ENCODE measurements at places on chromosomes 16 and 17.

DNA sequence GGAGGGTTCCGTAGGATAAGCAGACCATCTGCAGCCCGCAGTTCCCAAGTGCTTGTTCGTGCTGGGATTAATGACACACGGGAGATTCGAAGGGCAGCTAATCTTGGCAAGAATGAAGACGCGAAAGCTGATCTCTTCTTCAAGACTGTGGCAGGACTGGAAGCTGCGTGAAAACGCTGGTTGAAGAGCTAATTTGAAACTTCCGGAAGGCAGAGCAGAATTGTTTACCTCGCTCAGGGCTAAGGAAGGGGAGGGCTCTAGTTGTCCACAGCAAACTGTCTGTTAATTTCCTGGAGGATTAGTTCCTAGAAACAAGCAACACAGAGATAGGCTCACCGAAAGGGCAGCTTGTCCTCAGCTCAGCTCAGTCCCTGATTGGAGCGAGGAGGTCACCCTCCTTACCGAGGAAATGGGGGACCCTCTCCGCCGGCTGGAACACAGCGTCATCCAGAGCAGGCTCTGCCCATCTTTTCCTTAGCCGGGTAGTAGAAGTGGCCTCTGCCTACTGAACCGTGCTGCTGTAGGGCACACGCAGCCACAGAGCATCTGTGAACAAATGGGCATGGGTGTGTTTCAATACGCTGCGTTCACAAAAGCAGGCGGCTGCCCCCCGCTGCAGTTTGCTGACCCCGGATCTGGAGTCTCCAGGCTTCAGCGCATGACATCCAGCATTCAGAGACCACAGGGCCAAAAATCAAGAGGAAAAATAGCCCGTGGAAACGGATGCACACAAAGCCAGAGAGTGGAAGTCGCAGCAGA is 16.7 kb upstream of the BAIAP2 start:
- peak; percentile 55 for DNase-seq
- H3K27me3 ChIP-seq: no peaks in the 10 kb centered on the region
- H3K36me3 ChIP-seq: peaks cover 3% of the 10 kb centered on the region
- H3K27ac ChIP-seq: peak overlapping the region; percentile 96

GRCh38 chr16:67897231-67897630 is 4.2 kb downstream of the PSKH1 start:
- no peaks in the 10 kb centered on the region for H3K27me3 ChIP-seq
- DNase-seq: no peak
- peak overlapping the region; percentile 75 for H3K27ac ChIP-seq

DNA sequence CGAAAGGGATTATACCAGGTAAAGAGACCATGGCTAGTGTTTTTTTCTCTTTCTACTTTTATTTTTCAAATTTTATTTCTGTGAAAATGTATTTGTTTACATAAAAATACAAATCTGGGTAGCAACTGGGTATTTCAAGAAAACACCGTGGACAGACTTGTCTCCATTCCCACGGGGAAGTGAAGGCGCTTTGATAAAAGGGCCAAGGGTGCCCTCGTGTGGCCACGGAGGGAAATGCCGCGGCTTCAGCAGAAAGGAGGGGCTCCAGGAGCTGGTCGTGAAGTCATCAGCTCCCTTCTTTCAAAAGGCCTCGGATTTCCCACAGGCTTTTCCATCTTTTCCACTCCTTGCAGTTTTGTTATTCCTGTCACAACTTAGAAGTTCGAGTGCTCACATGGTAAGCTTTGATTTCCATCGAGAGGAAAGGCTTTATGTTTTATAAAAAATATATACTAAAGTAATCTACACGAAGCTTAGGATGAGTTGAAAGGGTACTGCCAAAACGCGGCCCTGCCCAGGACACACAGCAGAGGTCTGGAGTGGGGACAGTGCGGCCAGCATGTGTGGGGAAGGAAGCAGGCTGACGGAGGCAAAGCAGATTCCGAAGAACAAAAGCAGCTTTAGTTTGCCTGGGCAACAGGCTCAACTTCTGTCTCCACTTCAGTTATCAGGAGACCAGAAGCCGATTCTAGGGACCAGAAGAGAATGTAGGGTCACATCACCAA is 15.3 kb upstream of the MNT start:
- peak overlapping the region; percentile 31 for H3K27ac ChIP-seq
- DNase-seq: peak; percentile 90
- no peaks in the 10 kb centered on the region for H3K36me3 ChIP-seq
- no peak overlapping the region for H3K4me3 ChIP-seq

DNA sequence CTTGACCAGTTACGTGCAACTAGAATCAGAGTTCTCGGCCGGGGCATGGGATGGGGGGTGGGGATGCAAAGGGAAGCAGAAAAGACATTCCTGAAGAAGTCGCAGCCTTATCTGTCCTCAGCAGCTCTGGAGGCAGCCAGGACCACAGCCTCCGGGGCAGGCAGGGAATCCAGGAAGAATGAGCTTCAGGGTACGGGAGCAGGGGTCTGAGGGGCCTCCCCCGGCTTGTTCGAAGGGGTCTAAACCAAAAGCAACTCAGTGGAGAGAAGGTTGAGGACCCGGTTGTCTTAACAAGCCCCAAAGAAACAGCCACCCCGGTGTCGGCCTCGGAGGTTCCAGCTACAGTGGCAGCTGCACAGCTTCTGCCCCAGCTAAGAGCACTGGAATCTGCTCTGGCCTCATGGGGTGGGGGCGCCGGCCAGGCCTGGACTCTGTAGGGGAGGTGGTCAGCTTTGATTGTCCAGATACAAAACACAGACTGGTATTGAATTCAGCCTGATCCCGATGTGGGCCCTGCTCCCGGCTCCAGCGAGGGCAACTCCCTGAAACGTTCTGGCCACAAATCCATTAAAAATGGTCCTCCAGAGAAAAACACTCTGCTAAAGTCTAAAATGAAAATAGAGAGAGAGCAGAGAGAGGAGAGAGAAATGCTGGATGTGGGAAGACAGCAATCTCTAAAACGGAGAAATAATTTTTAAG is 7.7 kb downstream of the HOXB4 start:
- H3K4me3 ChIP-seq: no peak overlapping the region
- peaks cover 11% of the 10 kb centered on the region for H3K27me3 ChIP-seq
- no peak for DNase-seq
- no peaks in the 10 kb centered on the region for H3K36me3 ChIP-seq
- peak overlapping the region; percentile 44 for H3K27ac ChIP-seq

- H3K27ac ChIP-seq: peak overlapping the region; percentile 77
- peaks cover 14% of the 10 kb centered on the region for H3K4me1 ChIP-seq
- no peak for DNase-seq
- H3K27me3 ChIP-seq: no peaks in the 10 kb centered on the region
- H3K4me3 ChIP-seq: peak overlapping the region; percentile 86
Measured at GRCh38 chr16:14070555-14070876, 603 bp upstream of the MRTFB start.

- DNase-seq: no peak
- H3K4me3 ChIP-seq: peak overlapping the region; percentile 98
- H3K4me1 ChIP-seq: peaks cover 30% of the 10 kb centered on the region
- peak overlapping the region; percentile 100 for H3K27ac ChIP-seq
- no peaks in the 10 kb centered on the region for H3K27me3 ChIP-seq
- H3K36me3 ChIP-seq: no peaks in the 10 kb centered on the region
Measured at GRCh38 chr16:29804020-29804419, 2.3 kb upstream of the MAZ start.

DNA sequence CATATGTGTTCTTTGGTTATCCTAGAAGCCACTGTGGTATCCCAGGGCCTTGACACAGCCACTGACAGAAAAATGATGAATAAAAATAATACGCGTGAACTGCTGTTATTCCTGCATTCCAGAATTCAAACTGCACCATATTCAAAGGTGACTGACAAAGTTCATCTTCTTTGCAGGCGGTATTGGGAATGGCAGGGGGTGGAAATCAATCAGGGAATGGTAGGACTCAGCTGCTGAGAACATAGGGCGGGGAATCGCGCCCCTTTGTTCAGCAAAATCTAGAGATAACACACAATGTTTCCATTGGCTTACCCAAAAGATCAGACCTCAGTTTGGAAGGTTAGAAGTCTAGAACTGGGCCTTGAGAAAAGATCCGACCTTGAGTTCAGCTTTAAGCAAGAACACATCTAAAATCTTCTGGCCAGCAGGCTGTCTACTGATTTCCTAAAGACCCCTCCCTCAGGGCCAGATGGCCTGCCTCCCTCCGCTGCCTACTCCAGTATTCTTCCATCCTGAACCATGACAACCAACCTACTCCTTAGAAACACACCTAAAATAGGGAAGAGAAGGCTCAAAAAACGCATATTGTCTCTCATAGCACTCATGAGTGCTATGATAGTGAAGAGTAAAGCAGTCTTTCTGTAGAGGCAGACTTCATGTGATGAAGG is 34.1 kb downstream of the CDK5R1 start:
- no peak for DNase-seq
- no peaks in the 10 kb centered on the region for H3K27me3 ChIP-seq
- H3K4me3 ChIP-seq: peak overlapping the region; percentile 79
- H3K36me3 ChIP-seq: no peaks in the 10 kb centered on the region
- peak overlapping the region; percentile 95 for H3K27ac ChIP-seq
- peaks cover 74% of the 10 kb centered on the region for H3K4me1 ChIP-seq

DNA sequence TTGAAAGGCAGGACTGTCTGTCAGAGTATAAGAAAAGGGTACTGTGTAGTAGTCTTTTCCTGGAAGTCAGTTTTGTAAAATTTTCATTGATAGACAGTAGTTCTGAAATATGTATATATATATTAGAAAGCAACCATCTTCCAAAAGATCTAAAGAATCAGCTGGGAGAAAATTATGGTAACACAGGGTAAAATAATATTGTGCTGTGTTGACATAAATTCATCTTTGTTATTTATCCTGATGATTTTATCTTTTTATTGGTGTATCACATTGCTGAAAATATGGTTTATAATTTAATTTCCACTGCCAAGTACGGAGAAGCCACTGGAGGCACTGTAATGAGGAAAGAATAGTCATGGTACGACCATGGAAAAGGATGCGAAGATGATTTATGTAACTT is 324.9 kb downstream of the CA10 start:
- H3K27me3 ChIP-seq: peaks cover 19% of the 10 kb centered on the region
- no peak overlapping the region for H3K4me3 ChIP-seq
- no peaks in the 10 kb centered on the region for H3K4me1 ChIP-seq

DNA sequence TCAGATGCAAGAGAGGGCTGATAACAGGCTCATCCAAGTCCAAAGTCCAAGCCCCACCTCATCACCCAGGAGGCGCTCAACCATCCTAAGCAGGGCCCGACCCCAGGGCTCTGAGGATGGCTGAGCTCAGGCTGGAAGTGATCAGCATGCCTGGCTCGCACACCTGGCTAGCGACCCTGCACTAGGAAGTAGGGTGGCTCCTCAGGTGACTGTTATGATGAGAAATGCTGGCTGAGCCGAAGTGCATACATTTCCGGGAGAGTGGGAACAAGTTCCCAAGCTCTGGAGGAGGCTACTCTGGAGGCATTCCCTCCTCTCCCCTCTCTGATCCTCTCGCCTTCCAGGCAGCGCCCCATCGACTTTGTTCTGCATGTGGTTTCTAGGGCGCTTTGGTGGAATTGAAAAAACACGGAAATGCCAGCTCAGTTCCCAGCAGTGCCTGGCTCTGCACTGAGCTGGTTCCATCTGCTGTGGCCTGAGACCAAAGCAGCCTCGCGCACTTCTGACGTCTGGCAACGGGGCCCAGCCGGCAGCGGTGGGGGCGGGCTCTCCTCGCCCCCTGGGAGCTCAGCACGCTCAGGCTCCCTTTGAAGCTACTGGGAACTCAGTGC is 130.3 kb downstream of the IRF8 start:
- H3K4me3 ChIP-seq: no peak overlapping the region
- no peaks in the 10 kb centered on the region for H3K4me1 ChIP-seq
- H3K27ac ChIP-seq: no peak overlapping the region
- no peak for DNase-seq
- peaks cover 6% of the 10 kb centered on the region for H3K36me3 ChIP-seq

DNA sequence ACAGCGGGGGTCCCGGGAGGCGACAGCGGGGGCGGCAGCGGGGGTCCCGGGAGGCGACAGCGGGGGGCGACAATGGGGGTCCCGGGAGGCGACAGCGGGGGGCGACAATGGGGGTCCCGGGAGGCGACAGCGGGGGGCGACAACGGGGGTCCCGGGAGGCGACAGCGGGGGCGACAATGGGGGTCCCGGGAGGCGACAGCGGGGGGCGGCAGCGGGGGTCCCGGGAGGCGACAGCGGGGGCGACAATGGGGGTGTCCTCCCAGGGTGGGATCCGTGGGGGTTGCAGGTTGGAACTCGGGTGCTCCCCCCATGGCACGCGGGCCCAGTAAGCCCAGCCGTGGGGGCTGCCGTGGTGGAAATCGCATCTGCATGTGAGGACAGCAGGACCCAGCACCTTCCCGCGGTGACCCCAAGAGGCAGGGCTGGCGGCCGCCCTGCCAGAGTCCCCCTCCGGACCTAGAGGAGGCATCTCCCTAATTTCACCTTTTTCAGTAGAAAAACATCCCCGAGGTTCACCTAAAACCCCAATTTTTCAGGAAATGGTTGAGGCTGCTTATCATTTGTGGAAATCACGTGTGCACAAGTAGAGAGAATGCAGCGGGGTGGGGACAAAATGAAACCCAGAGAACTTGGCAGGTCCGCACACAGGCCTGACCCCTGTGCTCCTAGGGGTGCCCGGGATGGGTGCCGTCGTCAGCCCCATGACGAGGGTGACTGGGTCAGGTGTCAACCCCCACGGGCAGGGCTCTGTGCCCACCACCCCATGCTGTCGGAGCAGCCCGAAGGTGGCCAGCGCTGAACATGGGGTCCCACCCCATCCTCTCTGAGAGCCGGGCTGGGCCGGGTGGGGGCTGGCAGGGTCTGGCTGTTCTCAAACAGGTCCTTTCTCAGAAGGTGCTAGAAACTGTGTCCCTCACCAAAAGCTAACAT is 10.5 kb upstream of the METRNL start:
- H3K36me3 ChIP-seq: no peaks in the 10 kb centered on the region
- peaks cover 32% of the 10 kb centered on the region for H3K4me1 ChIP-seq
- no peak for DNase-seq
- peak overlapping the region; percentile 50 for H3K27ac ChIP-seq
- H3K27me3 ChIP-seq: no peaks in the 10 kb centered on the region

DNA sequence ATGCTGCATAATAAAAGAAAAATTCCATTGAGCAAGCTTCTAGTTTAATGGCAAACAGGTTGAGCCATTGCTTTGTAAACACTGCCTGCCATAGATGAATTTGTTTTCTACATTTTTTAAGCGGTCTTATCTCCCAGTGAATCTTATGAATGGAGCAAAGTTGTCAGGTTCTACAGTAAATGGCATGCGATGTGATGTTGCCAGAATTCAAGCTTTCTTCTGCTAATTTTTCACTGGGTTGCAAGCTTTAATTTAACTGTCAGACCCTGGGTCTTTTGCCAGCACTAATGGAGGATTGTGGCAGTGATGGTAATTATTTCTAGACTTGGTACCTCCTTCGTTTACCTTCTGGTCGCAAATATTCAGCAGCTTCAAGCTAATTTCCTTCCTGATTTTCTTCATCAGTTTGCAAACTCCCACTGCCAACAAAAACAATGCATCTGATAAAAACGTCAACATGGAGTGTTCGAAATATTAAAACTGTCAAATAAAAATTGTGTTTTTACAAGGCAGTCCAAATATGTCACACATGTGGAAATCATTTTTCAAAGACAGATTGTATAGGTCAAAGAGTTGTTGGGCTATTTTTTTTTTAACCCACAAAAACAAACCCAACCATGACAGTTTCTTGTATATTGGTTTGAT is 274.2 kb upstream of the ERCC4 start:
- H3K4me3 ChIP-seq: no peak overlapping the region
- peaks cover 14% of the 10 kb centered on the region for H3K27me3 ChIP-seq
- H3K36me3 ChIP-seq: no peaks in the 10 kb centered on the region
- no peaks in the 10 kb centered on the region for H3K4me1 ChIP-seq
